Glomerular endothelial cell (primary cell): ENCODE measurements at places on chromosomes 3 and 15. TPM values are rescaled to one million over a fixed set of nuclear protein-coding genes. Genes with fewer than 3 reads are reported as not detected.

DNA sequence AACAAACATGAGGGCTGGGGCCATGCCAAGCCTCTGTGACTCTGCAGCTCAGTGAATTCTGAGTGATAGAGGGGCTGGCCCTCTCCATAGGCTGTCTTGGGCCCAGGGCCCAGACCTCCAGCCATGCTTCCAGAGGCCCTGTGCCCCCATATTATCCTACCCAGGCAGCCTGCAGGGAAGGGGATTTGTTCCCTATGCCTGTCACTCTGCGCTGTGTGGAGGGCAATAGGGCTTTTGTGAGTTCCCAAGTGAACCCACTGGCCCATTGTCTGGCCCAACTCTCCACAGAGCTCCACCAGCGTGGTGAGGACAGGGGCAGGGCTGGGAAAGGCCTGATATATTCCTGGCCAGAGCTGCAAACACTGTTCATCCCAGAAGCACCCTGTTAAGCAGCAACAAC, 113.2 kb downstream of the EPHB1 start:
- DNase-seq, result no peak

- no peak for DNase-seq
Measured at GRCh38 chr3:141114816-141115460, 63.8 kb downstream of the SPSB4 start.

GRCh38 chr3:25339225-25339624, 88.8 kb upstream of the RARB start:
- no peak for DNase-seq

- DNase-seq, result no peak
Measured at GRCh38 chr15:31508656-31509055, 182.0 kb downstream of the KLF13 start.

The DNASE1L3 gene
- total RNA-seq, result 0.78 and 1.5 TPM in 2 replicates
